AG09309 (cell line): ENCODE measurements at places on chromosomes 13 and 19.

- no peak for DNase-seq
Observed at GRCh38 chr19:53912653-53913052, 3.6 kb downstream of the CACNG7 start.

DNA sequence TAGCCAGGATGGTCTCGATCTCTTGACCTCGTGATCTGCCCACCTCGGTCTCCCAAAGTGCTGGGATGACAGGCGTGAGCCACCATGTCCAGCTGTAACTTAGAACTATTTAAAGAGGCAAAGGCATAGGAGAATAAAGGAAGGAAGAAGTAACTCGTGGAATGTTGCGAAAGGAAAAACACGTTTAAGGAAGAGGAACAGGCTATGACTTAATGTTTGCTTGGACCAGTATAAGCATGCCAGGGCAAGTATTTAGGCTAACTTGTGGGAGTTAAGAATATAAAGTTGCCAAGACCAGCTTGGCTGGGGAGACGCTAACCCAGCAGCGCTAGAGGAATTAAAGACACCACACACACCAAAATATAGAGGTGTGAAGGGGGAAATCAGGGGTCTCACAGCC is 33.5 kb downstream of the ZNF844 start:
- DNase-seq: no peak

DNA sequence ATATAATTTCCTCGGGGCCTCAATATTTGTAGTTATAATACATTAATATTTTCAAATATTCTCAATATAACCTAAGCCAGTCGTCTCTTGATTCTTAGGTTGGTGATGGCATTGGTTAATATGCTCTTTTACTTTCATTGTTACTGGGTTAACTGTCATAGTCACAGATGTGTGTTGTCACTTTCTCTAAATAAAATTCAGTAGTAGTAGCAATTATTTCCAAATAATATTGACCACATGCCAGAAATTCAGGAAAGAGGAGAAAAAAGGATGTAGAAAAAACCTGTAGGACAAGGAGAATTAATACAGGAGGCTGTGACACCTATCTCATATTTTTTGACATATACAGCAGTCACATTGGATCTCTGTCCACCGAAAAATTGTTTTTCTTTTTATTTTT is 322.7 kb upstream of the SLITRK6 start:
- no peak for DNase-seq

DNA sequence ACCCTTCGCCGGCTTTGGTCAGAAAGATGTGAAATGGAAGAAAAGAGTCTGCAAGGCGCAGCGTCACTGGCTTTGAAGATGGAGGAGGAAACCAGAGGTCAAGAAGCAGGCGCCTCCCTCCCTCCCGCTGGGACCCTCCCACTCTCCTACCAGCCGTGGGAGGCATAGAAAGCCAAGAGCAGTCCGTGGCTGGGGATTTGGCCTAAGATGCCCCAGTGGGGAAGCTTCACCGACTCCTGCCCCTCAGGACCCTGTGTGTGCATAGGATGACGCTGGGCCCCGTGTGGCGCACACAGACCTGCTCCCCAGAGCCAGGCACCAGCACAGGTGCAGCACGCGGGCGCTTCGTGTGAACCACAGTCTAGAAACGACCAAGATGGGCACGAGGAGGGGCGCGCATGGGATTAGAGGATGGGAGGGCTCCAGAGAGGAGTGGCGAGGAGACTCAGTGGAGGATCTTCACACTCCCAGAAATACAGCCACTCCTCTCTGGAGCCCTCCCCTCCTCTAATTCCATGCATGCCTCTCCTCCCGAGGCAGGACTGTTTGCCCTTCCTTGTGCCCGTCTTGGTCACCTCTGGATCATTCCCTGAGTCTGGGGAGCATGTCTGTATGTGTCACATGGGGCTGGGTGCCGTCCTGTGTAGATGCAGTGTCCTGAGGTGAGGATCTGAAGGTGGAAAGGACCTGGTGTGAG is 194.3 kb downstream of the TEX29 start:
- no peak for DNase-seq

DNA sequence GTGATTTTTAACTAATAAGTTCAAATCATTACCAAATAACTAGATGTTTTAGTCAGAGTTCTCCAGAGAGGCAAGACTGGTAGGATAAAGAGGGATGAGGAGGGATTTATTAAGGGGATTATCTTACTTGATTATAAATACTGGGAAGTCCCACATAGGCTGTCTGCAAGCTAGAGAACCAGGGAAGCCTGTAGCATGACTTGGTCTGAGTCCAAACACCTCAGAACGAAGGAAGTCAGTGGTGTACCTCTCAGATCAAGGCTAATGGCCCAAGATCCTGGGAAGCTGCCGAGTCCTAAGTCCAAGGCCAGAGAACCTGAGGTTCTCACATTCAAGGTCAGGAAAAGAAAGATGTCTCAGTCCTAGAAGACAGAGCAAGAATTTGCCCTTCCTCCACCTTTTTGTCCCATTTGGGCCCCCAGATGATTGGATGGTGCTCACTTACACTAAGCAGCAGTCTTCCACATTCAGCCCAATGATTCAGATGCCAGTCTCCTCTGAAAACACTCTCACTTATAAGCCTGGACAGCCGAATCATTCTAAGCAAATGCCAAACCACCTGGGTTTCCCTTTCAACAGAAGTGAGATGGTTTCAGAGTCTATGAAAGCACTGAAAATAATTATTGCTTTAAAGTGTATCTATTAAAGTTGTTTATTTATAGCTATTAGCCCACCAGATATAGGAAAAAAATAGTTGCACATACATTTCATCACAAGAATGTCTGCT is 1599.2 kb downstream of the OLFM4 start:
- DNase-seq: no peak

GRCh38 chr13:53052675-53053074 is 24.1 kb downstream of the OLFM4 start:
- no peak for DNase-seq

- no peak for DNase-seq
Observed at GRCh38 chr19:13476071-13476470, 30.2 kb downstream of the CACNA1A start.
